HEK293T (cell line): ENCODE measurements at places on chromosomes 3 and 15.

GRCh38 chr15:75109021-75109735 is 85.8 kb downstream of the PPCDC start:
- no peak for DNase-seq

GRCh38 chr15:38589502-38589901 is 24.9 kb upstream of the RASGRP1 start:
- DNase-seq, result no peak

DNA sequence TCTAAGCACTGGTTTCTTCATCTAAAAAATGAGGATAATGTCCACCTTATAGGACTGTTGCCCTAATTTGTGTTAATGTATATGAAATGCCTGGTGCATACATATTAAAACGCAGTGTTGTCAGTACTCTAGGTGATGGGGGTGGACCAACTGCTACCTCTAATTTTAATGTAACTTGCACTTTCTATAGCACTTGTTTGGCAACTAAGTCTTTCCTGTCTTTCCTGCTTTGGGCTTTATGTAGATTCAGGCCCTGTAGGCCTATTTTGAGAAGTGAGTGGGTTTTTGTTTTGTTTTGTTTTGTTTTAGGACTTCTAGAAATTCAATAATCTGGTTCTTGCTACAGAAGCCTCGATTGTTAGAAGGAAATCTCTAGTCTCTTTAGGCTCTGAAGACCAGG is 21.2 kb downstream of the SLC7A14 start:
- DNase-seq, result no peak

DNA sequence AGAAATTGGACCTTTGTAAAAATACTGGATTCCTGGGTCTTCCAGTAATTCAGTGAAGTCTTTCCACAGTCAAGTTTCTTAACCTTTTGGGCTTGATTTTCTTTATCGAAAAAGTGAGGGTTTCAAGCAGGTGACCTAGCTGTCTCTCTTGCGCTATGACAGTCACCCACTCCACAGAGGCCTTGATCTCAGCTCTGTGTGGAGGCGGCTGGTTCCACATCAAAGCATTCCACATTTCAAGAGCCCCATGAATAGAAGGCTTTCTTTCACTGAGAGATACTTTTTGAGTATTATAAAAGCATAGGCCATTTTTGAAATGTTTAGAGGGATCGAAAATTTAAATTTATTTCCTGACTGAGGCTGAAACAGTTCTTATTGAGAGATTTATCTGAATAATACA is 43.9 kb downstream of the GABRA5 start:
- no peak for DNase-seq

- no peak for DNase-seq
Observed at GRCh38 chr3:52216585-52217408, 8.6 kb downstream of the TLR9 start.

DNA sequence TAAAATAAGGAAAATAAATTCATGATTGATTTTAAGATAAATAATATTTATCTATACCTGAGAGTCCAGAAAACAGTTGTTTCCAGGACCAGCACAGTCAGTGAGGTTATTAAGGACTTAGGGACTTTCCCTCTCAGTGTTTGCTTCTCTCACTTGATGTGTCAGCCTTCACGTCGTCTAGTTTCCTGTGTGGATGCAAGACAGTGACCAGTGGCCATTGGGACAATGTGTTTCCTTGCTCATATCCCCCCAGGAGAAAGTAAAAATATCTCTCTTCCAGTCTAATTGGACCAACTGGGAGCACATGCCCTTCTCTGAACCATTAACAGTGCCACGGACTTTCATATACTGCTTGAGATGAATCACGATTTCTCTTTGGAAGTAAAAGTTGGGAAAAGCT is 157.8 kb upstream of the CTNNB1 start:
- no peak for DNase-seq
